ENCODE measurements at places on chromosomes 6 and 20.

DNA sequence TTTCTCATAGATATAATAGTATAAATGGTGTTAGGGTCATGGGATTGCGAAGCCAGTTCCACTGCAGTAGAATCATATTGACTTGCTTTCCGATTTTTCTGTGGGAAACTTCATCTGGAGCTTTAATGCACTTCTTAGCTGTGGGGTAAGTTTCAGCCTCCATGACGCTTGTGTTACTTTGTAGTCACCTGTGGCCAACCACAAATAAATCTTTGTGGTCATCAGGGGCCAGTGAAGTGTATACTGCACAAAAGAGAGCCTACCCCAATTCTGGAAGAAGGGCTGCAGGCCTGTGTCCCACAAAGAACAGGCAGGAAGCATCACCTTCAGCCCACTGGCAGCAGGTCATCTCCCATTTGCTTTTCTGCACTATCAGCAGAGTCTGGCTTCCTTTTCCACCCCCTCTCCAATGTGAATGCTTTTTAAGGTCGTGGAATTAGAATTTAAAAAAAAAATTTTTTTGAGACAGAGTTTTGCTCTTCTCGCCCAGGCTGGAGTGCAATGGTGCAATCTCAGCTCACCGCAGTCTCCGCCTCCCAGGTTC is 32.0 kb downstream of the MTHFD1L start:
- no peak overlapping the region for H3K27ac ChIP-seq
- peaks cover 2% of the 10 kb centered on the region for H3K36me3 ChIP-seq
- no peak overlapping the region for H3K4me3 ChIP-seq
- peaks cover 18% of the 10 kb centered on the region for H3K4me1 ChIP-seq
- no peaks in the 10 kb centered on the region for H3K27me3 ChIP-seq
- DNase-seq, result no peak

GRCh38 chr20:62045529-62046285 is 20.0 kb downstream of the TAF4 start:
- H3K36me3 ChIP-seq, result peaks cover 1% of the 10 kb centered on the region
- H3K4me3 ChIP-seq, result no peak overlapping the region
- H3K27ac ChIP-seq, result no peak overlapping the region
- H3K4me1 ChIP-seq, result peaks cover 79% of the 10 kb centered on the region
- DNase-seq, result no peak
- H3K27me3 ChIP-seq, result no peaks in the 10 kb centered on the region

- H3K27me3 ChIP-seq, result peaks cover 31% of the 10 kb centered on the region
- no peak for DNase-seq
- no peak overlapping the region for H3K4me3 ChIP-seq
These were observed 28.3 kb downstream of the MAS1 start for GRCh38 chr6:159919011-159919511.

DNA sequence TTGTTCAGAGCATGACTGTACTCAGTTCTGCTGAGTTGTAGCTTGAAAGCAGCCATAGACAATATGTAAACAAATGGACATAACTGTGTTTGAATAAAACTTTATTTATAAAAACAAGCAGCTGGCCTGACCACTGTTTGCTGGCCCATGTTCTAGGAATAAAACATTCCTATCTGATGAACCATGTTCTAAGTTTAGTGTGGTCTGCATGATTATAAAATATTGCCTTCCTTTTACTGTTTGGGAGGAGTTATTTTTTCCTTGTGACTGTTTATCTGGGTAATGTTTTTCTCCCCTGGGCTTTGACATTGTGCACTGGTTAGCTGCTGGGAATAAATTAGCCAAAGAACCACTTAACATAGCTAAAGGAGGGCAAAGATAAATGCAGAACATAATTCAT is 55.1 kb downstream of the CDS2 start:
- H3K27me3 ChIP-seq, result no peaks in the 10 kb centered on the region
- no peaks in the 10 kb centered on the region for H3K4me1 ChIP-seq
- no peak overlapping the region for H3K27ac ChIP-seq
- DNase-seq, result no peak
- H3K36me3 ChIP-seq, result peaks cover 36% of the 10 kb centered on the region
- H3K4me3 ChIP-seq, result no peak overlapping the region

DNA sequence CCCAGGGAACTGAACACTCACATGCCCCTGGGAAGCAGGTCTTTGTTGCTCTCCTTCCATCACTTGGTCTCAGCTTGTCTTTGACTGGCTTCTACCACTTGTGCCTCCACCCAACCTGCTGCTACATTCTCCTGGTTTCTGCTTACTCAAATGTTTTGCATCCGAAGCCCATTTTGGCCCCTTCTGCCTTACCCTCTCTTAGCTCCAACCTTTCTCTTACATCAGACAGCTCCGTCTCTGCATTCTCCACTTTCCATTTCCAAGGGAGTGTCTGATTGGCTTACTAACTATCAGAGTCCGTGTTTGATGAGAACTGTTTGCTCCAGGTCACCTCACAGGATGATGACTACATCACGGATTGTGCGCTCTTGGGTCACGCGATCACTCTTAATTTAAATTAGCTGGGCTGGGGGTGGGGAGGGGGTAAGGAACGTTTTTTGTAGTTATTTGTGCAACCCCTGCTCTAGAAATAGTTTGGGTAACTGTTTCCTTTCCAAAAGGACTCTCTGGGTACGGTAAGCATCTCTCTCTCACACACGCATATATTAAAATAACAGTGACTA is 844 bp upstream of the ABRACL start:
- peak overlapping the region; percentile 95 for H3K27ac ChIP-seq
- no peak overlapping the region for H3K4me3 ChIP-seq
- no peaks in the 10 kb centered on the region for H3K27me3 ChIP-seq
- H3K4me1 ChIP-seq, result peaks cover 16% of the 10 kb centered on the region
- no peak for DNase-seq

DNA sequence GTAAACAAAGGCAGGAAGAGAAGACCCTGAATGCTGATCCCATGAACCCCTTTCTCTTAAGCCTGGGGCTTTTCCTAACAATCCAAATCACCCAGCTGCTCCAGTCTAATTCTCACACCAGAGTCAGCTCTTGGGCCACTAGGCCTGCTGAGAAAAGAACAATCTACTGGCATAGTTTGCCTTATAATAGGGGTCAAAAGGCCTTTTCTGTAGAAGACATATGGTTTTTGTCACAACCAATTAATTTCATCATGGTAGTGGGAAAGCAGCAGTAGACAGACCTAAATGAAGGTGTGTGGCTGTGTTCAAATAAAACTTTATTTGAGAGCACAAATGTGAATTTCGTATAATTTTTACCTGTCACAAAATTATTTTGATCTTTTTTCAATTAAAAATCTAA is 994.7 kb upstream of the EPHA7 start:
- no peaks in the 10 kb centered on the region for H3K36me3 ChIP-seq
- H3K4me3 ChIP-seq, result no peak overlapping the region
- H3K4me1 ChIP-seq, result no peaks in the 10 kb centered on the region
- no peaks in the 10 kb centered on the region for H3K27me3 ChIP-seq
- no peak overlapping the region for H3K27ac ChIP-seq
- no peak for DNase-seq

DNA sequence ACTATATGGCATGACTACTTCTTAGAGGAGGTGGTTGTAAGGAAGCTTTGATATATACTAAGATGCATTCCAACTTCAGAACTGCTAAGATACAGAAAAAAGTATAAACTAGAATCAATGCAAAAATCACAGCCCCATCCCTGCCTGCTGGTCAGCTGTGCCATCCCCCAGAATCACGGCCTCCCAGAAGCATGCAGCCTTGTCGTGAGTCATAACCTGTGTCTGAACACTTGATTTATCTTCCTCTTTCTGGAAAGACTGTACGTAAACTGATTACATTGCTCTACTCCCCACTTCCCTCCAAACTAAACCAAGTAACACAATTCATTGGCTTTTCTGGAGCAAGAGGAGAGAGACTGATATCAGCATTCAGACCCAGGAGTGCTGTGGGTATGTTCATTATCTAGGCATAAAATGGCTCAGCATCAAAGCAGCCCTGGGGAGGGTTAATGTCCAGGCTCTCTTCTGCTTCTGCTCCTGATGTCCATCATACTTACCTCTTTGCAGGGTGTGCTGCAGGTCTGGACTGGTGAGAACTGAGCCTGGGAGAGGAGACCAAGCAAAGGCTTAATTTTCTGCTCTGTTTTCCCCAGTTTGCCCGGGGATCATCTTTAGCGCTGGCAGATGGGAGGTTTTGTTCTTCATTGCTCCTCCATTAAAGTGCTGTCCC is 18.4 kb downstream of the SCP2D1 start:
- H3K36me3 ChIP-seq, result no peaks in the 10 kb centered on the region
- H3K4me3 ChIP-seq, result no peak overlapping the region
- H3K4me1 ChIP-seq, result no peaks in the 10 kb centered on the region
- no peak for DNase-seq

GRCh38 chr6:137726582-137726981 is 140.5 kb upstream of the TNFAIP3 start:
- no peak overlapping the region for H3K4me3 ChIP-seq
- H3K27me3 ChIP-seq, result peaks cover 15% of the 10 kb centered on the region
- H3K36me3 ChIP-seq, result peaks cover 2% of the 10 kb centered on the region
- DNase-seq, result no peak
- H3K4me1 ChIP-seq, result peaks cover 7% of the 10 kb centered on the region
- H3K27ac ChIP-seq, result no peak overlapping the region

GRCh38 chr20:25022680-25023079 is 30.1 kb upstream of the APMAP start:
- H3K36me3 ChIP-seq, result peaks cover 22% of the 10 kb centered on the region
- DNase-seq, result no peak
- H3K27ac ChIP-seq, result no peak overlapping the region
- H3K4me1 ChIP-seq, result peaks cover 23% of the 10 kb centered on the region
- H3K4me3 ChIP-seq, result no peak overlapping the region

DNA sequence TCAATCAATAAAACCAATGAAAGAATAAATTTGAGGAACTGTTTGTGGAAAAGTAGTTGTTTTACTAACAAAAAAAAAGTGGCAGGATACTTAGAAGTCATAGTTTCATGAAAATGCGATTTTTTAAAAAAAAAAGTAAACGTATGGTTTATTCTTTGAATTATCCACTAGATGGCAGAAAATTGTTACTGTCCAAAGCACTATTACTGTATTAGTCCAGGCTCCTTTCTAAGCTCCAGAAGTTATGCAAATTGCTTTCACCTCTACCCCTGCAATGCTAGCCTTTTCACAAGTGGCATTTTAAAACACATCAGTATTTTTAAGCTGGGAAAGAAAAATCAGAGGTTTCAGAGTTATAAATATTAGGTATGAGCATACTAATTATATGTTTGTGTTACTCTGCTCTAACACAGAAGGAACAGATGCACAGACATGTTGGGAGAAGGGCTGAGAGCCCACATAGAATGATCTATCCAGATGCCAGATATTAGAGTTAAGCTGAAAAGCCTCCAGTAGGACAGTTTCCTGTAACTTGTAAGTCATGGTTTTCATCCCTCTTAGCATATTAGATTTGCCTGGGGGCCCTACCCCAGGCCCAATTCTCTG is 63.9 kb downstream of the FHL5 start:
- no peak for DNase-seq
- H3K4me1 ChIP-seq, result no peaks in the 10 kb centered on the region
- no peaks in the 10 kb centered on the region for H3K36me3 ChIP-seq
- H3K27ac ChIP-seq, result no peak overlapping the region

- peaks cover 25% of the 10 kb centered on the region for H3K4me1 ChIP-seq
- no peak overlapping the region for H3K4me3 ChIP-seq
- DNase-seq, result no peak
- H3K27ac ChIP-seq, result no peak overlapping the region
- no peaks in the 10 kb centered on the region for H3K27me3 ChIP-seq
These were observed 38.1 kb upstream of the HBS1L start for GRCh38 chr6:135092724-135093123.

DNA sequence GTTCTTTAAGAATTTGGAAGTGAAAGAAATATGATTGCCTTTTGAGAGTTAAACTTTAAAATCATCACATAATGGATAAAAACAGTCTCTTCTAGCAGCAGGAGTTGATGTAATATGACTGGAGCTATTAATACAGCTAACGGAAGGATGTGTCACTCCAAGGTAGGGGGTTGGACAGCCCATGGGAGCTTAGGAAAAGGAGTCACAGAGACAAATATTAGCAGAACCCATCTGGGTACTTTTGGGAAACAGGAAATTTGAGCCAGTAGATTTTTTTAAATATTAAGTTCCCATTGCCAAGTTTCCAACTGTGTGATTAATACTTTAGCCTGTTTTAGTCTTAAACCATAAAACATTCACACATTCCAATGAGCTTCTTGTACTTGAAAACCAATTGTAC is 164.7 kb upstream of the RIMS1 start:
- H3K4me1 ChIP-seq, result no peaks in the 10 kb centered on the region
- no peaks in the 10 kb centered on the region for H3K27me3 ChIP-seq
- H3K4me3 ChIP-seq, result no peak overlapping the region

GRCh38 chr20:46406986-46407670 is 713 bp upstream of the ELMO2 start:
- H3K27ac ChIP-seq, result peak overlapping the region; percentile 97
- H3K4me1 ChIP-seq, result peaks cover 55% of the 10 kb centered on the region
- DNase-seq, result peak; percentile 55
- no peaks in the 10 kb centered on the region for H3K27me3 ChIP-seq
- peaks cover 20% of the 10 kb centered on the region for H3K36me3 ChIP-seq

DNA sequence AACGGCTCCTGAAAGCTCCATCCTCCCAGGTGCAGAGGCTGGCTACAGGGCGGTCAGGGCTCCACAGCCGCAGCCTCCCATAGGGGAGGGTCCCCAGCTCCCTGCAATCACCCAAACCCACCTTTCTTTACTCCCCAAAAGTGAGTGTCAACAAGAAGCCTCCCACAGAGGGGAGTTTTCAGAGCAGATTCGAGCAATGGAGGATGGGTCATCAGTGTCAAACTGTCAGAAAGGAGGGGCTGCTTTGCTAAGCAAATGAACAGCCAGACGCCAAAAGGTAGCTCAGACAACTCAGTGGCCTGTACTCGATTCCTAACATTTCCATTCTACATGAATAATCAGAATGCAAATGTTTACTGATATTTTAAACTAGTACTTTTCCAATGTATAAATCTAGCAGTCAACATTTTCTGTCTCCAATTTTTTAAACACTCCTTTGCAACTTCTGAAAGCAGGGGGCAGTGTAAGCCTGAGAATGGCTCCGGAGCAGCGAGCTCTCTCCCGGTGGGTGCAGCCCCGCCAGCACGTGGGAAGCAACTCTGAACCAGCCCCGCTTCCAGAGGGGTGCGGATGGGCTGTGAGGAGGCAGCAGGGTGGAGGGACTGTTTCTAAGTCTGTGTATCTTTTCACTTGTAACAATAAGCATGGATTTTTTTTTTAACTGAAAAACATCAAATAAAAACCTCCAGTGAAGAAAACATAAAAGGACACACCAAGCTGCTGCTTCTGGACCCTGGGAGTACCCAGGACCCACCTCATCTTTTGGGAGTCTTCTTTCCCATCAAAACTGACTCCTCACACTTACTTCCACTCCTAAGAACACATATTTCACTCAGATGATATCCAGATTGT is 54.9 kb downstream of the TAF4 start:
- H3K36me3 ChIP-seq, result peaks cover 18% of the 10 kb centered on the region
- H3K27me3 ChIP-seq, result no peaks in the 10 kb centered on the region
- H3K4me1 ChIP-seq, result peaks cover 21% of the 10 kb centered on the region
- peak; percentile 45 for DNase-seq

GRCh38 chr20:5614506-5614905 is 135.7 kb upstream of the SHLD1 start:
- H3K27ac ChIP-seq, result no peak overlapping the region
- H3K36me3 ChIP-seq, result peaks cover 28% of the 10 kb centered on the region
- no peak for DNase-seq
- no peak overlapping the region for H3K4me3 ChIP-seq
- no peaks in the 10 kb centered on the region for H3K27me3 ChIP-seq
- H3K4me1 ChIP-seq, result peaks cover 9% of the 10 kb centered on the region
